Globus pallidus (tissue), 1 donor: ENCODE measurements at places on chromosomes 2 and 18.

DNA sequence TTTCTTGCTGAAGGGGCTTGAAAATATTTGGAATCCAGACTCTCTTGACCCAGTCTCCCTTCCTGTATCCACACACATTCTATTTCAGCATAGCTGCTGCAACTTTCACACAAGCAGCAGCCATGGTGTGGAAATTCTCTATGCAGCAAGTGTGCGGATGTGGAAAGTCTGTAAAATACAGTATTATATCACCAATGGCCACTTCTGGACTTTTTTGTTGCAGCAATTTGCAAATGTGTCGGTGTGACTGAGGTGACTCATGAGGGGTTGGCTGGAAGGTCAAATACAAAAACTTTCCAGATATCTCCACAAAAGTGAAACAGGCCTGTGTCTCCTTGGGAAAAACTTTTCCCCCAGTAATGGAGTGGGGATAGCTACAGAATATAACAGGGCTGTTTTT lies 299.3 kb upstream of the GYPC start:
- DNase-seq: no peak

DNA sequence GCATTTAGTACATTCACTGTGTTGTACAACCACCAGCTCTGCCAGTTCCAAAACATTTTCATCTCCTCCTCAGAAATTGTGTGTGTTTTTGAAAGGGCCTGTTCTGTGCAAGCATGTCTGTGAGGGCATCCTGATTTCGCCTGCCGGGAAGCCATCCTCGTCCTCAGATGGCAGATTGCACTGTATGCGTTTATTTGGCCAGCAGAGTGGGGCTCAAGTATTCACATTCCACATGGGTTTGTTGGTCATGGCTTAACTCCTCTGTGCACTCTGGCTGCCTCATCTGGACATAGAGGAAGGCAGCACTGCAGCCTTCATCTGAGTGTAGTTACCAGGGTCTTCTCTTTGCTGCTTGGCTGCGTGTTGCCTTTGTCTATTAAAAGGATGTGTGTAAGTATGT lies 85.0 kb downstream of the TMEM247 start:
- DNase-seq: no peak

DNA sequence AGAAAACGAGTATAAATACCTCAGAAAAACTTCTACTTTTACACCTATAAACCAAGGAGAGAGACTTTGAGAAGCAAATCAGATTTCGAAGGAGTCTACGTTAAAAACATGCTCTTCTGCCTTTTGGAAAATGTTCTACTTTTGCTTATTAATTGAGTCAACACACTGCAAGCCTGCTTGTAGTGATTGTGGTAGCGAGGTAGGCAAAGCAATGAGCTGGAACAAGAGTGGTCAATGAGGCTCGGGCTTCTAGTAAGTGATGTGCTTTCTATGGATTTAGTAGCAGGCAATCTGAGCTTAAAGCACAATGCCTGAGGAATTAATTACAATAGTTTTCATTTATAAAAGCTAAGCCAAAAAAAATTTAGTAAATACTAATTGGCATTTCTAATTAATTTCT lies 103.4 kb upstream of the TFCP2L1 start:
- DNase-seq: no peak

DNA sequence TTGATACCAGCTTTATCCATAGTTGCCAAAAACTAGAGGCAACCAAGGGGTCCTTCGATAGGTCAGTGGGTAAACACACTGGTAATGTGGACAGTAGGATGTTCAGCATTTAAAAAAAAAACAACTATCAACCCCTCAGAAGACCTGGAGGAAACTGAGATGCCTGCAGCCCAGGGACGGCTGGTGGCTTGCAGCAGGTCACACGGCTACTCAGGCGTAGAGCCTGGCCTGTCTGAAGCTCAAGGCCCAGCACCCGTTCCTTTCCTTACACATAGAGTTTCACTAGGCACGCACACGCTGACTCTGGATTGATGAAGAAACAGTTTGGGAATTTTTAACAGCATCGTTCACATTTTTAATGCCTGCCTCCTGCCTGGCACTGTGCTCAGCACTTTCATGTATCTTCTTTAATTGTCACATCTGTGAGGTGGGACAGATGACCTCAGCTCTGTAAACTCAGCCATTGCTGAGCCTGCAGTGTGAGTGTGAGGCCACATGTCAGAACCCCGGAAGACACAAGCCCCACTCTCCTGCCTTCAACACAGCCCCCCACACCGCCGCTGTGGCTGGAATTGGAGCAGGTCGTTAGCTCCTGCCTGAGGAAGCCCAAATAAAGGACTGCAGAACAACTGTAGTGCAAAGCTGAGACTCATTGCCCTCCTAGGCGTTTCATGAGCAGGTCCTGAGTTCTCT lies 40.7 kb downstream of the TRAPPC12 start:
- no peak for DNase-seq

- DNase-seq: peak; percentile 73
These were observed 138.6 kb upstream of the GLI2 start for GRCh38 chr2:120596990-120597594.

DNA sequence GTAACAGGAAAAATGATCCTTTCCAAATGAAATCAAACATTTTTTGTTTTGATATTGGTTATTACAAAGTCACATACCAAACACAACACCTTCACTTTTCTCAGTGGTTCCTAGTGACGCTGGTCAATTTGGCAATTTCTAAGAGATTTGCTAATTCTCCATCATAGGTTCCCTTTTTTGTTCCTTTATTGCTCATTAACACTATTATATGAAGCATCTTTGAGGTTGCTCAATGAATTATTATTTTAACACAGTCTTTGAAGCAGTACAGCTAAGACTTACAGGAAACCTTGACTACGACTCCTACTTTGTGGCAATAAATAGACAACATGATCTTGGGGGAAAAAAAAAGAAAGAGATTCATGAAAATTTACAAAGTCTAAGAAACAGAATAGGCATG lies 152.2 kb upstream of the VRK2 start:
- no peak for DNase-seq
